ENCODE measurements at places on chromosomes 2 and 18.

GRCh38 chr18:3623769-3624545, 174.0 kb downstream of the TGIF1 start:
- no peak for DNase-seq

- no peak for DNase-seq
Observed at GRCh38 chr2:134975281-134976009, 56.8 kb downstream of the CCNT2 start.

DNA sequence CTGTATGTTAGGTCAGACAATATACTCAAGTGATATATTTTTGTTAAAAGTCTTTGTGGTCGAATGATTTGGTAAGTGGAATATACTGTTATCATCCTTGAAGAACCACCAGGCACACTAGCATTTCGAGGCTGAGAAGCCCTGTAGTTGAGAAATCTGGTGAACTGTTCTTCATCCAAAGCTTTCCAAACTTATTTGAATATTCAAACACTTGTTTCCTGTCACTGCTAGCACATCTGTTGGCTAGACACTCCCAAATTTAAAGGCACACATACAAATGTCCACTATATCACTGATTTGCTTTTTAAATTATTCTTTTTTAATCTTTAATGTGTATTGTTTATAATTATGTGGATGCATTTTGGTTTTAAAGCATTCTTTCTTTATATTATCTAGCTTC, 241.9 kb upstream of the CNTNAP5 start:
- DNase-seq: no peak

- DNase-seq: no peak
Observed at GRCh38 chr18:12238826-12239225, 15.3 kb upstream of the CIDEA start.

DNA sequence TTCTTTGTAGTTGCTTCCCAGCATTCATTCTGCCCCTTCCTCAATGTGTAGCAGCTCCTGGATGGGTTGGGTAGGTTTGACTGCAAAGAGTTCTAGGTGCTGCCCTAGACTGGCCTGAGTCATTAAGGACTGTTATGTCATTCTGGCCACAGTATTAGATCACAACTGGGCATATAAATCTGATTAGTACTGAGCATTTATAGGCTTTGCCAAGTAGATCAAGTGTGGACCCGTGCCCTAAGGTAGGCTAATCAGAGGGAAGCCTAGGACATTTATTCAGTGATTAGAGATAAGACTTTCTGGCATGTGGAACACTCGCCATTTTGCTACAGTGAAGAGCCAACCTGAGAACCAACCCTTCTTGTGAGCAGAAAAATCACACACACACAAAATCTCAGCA, 2.7 kb downstream of the KATNAL2 start:
- no peak for DNase-seq

DNA sequence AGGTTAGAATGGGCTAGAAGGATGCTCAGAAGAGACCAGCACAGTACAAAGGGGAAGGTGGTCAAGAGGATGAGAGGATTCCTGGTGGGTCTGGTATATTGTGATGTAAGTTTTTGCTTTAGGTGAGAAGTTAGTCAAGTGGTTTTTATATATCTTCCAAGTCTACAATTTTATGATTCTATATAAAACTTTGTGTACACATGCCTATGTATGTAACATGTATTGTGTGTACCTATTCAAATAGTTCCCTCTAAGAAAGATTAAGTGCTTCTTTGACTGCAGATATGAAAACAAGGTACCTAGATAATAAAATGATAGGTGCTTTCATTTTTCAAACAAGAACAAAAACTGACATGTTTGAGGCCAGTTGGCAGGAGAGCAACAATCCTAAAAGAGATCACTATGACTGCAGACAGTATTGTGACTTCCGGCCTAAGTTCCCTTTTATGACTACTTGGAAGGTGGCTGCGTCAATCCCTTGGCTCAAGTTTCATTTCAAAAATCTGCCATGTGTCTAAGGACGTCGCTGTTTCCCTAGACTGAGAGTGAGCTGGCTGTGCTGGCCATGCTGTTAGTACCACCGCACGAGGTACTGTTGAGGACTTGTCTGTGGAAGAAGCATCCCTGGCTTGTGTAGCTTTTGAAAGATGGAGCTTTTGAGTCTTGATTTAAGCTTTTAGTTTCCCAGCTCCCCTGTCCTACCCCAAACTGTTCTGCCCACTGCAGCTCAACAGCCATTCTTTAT, 123.1 kb downstream of the PRPF40A start:
- no peak for DNase-seq

GRCh38 chr18:77650799-77651385, 401.2 kb downstream of the GALR1 start:
- no peak for DNase-seq

- no peak for DNase-seq
Observed at GRCh38 chr2:216139884-216140283, 30.7 kb downstream of the XRCC5 start.

DNA sequence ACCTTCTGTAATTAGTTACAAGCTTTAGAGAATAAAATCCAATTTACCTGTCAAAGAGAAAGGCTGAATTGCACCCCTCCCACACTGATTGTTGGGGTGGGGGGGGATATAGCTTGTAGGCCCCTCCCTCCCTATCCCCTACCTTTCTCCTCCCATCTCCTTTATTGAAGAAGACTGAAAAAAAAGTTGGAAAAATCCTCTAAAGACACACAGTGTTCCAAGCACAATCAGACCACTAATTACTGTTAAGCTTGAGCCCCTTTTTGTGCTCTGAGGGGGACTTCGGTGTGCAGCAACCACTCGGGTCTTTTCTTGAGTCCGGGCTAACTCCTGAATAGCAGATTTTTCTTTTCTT, 43.0 kb upstream of the FZD5 start:
- DNase-seq: no peak

DNA sequence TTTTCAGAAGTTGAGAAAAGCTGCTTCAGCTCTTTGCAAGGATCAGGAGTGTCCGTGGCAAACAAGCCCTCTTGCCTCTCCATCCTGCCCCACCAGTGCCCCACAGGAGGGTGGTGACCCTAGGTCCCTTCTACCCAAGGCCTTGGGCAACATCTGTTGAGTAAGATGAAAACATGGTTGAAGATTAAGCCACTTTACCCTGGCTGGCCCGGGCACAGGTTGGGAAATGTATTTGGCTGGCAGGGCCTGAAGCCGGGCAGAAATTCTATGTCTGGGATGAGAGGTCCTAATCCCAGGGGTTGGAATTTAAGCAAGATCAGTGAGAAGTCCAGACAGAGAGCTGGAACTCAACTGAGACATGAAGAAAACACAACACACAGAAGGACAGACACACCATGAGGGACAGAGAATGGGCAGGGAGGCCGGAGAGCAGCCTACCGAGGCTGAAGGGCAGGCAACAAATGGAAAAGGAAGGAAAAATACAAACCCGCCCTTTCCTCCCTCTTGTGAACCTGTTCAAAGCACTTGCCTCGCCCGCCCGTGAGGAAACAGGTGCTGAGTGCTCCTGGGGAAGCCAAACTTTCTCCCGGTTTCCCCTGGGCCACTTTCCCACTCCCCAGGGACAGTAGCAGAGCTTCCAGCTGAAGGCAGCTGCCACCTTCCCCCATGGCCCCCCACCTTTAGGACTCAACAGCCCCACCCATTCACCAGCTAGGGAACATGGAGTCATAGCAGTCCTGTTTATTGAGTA, 86.1 kb downstream of the TNS1 start:
- no peak for DNase-seq

DNA sequence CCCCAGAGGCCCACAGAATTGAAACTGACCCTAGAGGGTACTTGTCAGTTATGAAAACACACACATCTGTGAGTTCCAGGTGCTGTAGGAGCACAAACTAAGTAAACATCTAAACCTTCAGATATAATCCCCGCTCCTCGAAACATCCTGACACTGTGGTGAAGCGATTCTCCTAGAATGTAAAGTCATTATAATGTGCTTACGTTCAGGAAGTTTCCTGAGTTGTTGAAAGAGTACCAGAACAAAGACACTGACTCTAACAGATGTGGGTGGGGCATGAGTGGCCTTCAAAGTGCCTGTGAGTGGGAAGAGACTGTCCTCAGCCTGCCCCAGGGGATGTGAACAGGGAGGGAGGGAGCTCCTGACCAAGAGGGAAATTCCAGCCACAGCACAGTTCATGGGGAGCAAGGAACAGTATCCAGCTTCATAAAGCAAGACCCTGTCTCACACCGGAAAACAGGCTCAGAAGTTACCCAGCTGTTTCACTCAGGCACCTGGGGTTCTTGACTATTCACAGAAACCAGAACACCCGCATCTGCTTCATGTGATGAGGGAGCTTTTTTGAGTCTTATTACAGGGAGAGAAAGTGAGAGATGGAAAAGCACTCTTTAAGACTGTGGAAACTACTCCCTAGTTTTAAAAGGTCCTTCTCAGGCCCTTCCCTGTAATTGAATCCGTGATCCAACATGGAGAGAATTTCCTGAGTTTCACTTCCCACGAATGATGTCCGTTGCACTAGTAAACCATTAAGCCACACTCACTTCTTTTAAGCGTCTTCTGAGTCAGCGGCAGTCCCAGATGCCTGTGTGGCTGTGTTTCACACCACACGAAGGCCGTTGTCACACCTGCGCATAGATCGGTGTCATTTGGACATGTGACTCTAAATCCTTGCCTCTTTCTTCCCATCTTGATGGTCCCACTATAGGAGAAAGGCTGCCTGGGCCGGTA, 88.6 kb upstream of the EML6 start:
- no peak for DNase-seq

- no peak for DNase-seq
Observed at GRCh38 chr2:170191166-170191866, 13.4 kb downstream of the MYO3B start.

GRCh38 chr18:25177631-25178030, 174.3 kb downstream of the ZNF521 start:
- no peak for DNase-seq

- DNase-seq: no peak
Observed at GRCh38 chr18:22322243-22322691, 95.4 kb downstream of the CTAGE1 start.

DNA sequence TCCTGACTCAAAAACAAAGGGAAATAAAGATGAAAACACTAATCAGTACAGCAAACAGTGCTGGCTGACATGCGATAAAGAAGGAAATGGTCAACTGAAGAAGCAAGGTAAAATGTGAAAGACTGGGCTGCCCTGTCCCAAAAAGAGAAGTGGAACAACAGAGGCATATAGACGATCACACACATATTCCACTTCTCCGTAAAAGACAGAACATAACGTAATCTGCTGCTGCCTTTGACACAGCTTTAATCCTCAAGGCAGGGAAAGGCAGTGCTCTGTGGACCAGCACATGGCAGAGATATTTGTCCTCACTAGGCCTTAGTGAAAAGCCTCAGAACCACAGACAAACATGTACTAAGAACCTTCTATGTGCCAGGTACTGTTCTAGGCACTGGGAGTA, 24.3 kb upstream of the REL start:
- no peak for DNase-seq

DNA sequence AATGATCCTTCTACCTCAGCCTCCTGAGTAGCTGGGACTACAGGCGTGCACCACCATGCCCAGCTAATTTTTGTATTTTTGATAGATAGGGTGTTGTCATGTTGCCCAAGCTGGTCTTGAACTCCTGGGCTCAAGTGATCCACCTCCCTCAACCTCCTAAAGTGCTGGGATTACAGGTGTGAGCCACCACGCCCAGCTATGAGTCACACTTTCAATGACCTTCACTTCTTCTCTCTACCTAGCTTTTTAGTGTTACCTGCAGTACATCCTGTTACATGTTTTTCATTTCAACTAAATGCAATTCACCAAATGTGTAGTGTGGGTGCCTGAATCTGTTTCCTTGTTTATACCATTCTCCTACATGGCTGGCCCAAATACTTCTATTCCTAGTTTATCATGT, 64.0 kb downstream of the SLC39A10 start:
- DNase-seq: no peak

- DNase-seq: no peak
Observed at GRCh38 chr2:9594366-9595054, 36.3 kb downstream of the YWHAQ start.
